ENCODE measurements at places on chromosomes 4 and X.
A peak's percentile ranks its signal among the peaks of the same experiment; 100 is the strongest.

GRCh38 chr4:150949943-150950342 is 65.1 kb downstream of the LRBA start:
- no peak for DNase-seq
- no peaks in the 10 kb centered on the region for H3K4me1 ChIP-seq
- H3K4me3 ChIP-seq, result no peak overlapping the region
- no peaks in the 10 kb centered on the region for H3K36me3 ChIP-seq
- H3K27me3 ChIP-seq, result no peaks in the 10 kb centered on the region
- no peak overlapping the region for H3K27ac ChIP-seq

DNA sequence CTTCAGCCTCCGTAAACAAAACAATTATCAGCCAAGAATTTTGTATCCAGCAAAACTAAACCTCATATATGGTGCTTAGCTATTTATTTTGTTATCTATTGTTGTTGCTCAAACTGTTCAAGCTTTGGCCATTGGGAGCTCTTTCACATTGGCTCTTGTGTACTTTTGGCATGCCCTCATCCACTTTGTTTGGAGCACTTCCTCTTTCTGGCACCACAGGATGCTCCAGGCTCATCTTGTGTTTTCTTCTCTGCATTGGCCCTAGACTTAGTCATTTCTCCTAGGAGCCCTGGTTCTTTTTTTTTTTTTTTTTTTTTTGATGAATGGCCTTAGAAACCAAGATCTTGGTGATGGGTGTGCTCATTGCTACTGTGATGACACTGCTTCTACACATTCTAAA is 74.5 kb downstream of the DIPK2B start:
- no peaks in the 10 kb centered on the region for H3K4me1 ChIP-seq
- H3K27ac ChIP-seq, result no peak overlapping the region
- no peak for DNase-seq
- no peak overlapping the region for H3K4me3 ChIP-seq

DNA sequence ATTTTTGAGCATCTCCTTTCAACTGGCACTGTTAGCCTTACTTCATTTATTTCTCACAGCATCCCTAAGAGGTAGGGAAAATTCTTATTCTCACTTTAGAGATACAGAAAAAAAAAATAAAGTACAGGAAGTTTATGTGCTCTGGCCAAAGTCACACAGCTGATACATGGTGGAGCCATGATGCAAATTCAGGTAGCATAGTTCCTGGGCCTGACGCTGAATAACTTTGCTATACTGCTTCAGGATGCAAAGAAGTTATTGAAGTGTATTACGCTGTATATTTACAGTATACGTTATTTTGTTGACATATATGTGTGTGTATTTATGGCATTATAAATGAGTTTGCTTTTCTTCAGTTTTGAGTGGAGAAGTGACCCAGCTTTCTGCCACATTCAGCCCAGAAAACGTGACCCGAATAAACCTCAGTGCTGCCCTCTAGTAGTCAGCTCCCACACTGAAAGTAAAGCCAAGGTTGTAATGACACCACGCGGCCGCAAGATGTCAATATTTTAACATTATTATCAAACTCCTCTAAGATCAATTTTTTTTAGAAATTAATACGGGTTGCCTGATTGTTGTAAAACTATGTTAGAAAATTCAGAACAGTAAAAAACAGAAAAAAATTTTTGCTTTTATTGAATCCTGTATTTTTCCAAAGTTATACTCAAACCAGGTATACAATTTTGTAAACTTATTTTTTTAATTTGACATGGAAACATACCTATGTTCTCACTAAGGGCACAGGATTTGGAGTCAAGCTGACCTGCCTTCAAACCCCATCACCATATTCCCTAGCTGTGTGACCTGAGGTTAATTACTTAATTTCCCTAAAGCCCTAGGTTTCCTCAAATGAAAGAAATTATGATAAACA is 3.8 kb upstream of the GUCY2F start:
- peaks cover 33% of the 10 kb centered on the region for H3K27me3 ChIP-seq
- no peaks in the 10 kb centered on the region for H3K36me3 ChIP-seq
- H3K4me1 ChIP-seq, result no peaks in the 10 kb centered on the region
- peak; percentile 51 for DNase-seq

DNA sequence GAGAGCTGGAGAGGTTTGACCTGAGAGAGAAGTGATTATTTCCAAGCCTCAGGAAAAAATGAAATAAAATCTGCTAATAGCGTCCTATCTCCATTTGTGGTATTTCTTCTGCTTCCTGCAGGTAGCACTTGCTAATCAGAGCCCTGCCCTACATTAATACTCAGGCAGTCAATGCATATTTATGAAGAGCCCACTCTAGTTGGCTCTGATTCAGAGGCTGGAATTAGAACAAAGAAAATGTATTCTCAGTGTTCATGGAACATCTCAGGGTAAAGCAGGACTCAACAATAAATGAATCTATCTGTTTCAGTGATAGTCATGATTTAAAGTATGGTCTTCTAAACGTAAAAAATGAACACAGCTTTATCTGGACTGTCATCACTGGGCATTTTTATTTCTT is 1.4 kb upstream of the ATP8A1 start:
- no peak overlapping the region for H3K4me3 ChIP-seq
- H3K27ac ChIP-seq, result no peak overlapping the region
- H3K36me3 ChIP-seq, result no peaks in the 10 kb centered on the region
- H3K4me1 ChIP-seq, result peaks cover 9% of the 10 kb centered on the region
- no peak for DNase-seq
- no peaks in the 10 kb centered on the region for H3K27me3 ChIP-seq

DNA sequence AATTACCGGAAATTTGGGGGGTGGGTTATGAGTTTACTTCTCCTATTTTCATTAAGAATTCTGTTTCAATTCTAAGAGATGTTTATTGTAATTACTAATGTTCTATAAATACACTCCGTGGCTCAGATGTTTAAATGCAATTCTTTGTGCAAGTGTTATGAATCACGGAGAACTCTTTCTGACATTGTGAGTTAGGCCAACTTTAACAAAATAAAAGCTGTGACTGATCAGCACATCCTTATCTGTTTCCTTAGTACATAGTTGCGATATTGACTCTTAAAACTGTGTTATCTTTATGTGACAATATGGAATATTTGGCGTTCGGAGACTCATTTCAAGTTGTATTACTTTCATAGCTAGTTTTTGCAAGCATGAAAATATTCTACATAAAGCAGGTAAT is 902 bp downstream of the KLHL4 start:
- H3K4me3 ChIP-seq, result no peak overlapping the region
- H3K36me3 ChIP-seq, result no peaks in the 10 kb centered on the region
- H3K27me3 ChIP-seq, result peaks cover 16% of the 10 kb centered on the region

GRCh38 chr4:153518637-153519389 is 52.7 kb downstream of the TMEM131L start:
- no peak overlapping the region for H3K4me3 ChIP-seq
- no peaks in the 10 kb centered on the region for H3K27me3 ChIP-seq
- peak overlapping the region; percentile 10 for H3K27ac ChIP-seq
- H3K4me1 ChIP-seq, result no peaks in the 10 kb centered on the region

- H3K4me3 ChIP-seq, result no peak overlapping the region
- H3K36me3 ChIP-seq, result no peaks in the 10 kb centered on the region
- no peaks in the 10 kb centered on the region for H3K27me3 ChIP-seq
- no peak for DNase-seq
- H3K4me1 ChIP-seq, result no peaks in the 10 kb centered on the region
- H3K27ac ChIP-seq, result no peak overlapping the region
Measured at GRCh38 chrX:31653422-31653821, 581.6 kb upstream of the FTHL17 start.

DNA sequence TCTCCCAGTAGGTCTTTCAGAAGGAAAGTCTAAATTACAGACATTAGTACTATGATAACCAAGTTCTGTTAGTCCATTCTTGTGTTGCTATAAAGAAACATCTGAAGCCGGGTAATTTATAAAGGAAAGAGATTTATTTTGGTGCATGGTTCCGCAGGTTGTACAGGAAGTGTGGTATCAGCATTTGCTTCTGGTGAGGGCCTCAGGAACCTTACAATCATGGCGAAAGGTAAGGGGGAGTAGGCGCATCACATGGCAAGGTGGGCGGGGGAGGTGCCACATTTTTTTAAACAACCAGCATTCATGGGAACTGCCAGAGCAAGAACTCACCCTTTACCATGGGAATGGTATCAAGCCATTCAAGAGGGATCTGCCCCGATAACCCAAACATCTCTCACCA is 26.2 kb upstream of the USP46 start:
- no peaks in the 10 kb centered on the region for H3K4me1 ChIP-seq
- H3K27me3 ChIP-seq, result no peaks in the 10 kb centered on the region
- no peaks in the 10 kb centered on the region for H3K36me3 ChIP-seq

DNA sequence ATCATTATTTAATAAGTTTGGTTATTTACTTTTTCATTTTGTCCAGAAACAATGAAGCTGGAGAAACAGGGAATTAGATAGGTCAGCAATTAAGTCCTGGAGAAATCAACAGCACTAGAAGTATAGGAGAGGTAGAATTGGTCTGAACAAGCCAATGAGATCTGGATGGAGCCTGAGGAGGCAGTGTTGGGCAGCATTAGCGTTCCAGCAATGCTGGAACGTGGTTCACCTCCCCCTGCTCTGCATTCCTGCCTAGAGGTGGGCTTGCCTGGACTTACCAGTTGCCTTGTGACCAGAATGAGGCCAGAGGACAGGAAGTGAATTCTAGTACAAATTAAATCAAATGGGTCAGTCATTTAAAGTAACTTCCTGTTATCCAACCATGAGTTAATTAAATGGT is 4.6 kb downstream of the RASSF6 start:
- no peak overlapping the region for H3K4me3 ChIP-seq
- DNase-seq, result peak; percentile 75
- H3K36me3 ChIP-seq, result no peaks in the 10 kb centered on the region
- no peaks in the 10 kb centered on the region for H3K4me1 ChIP-seq
